Femur (tissue), 1 donor: ENCODE measurements at places on chromosomes 13 and 19.

DNA sequence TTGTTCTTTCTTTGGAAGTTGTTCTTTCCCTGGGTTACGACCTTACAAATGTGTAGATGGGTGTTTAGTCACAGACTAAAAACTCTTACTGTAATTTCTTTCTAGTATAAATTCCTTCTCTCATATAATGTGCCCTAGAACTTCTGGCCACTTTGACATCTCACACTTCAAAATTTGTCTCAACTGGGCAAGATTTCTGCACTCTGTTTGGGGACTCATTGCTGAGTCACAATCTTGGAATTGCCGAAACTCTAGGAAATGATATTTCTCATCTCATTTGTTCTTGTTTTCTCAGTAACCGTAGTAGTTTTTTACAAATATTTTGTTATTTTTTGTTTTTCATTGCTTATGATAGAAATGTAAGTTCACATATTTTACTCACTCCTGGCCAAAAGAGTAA is 2523.2 kb upstream of the PCDH20 start:
- DNase-seq, result no peak

GRCh38 chr13:112838038-112838841 is 130.8 kb upstream of the MCF2L start:
- DNase-seq, result no peak

DNA sequence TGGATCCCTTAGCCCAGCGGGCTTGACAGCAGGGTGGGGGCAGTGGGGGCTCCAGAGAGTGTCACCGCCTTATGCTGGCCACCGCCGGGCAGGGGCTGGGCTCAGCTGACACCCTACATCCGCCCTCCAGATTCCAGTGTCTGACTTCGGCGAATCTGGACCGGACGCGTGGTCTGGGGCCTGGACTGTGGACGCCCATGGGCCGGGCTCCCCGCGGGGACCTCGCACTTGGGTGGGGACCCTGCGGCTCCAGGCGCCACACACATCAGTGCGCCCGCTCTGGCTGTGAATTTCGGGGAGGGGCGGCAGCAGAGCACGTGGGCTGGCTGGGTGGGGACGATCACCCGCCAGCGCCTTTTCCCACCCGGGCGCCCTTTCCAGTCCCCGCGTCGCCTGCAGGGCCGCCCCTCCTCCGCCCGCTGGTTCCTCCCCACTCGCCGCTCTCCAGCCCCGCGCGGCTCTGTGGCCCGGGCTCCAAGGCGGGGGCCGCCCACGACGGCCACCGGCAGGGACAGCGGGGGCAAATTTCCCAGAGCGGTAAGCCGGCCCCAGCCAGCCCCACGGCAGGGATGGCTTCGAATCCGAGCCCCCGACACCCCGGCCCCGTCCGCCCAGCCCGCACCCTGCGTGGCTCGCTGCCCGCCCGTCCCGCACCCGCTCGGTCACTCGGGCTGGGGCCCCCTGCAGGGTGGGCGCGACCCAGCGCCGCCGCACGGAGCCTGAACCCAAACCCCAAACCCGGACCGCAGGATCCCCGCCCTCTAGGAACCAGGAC is 23.3 kb upstream of the ZNF99 start:
- DNase-seq, result no peak

DNA sequence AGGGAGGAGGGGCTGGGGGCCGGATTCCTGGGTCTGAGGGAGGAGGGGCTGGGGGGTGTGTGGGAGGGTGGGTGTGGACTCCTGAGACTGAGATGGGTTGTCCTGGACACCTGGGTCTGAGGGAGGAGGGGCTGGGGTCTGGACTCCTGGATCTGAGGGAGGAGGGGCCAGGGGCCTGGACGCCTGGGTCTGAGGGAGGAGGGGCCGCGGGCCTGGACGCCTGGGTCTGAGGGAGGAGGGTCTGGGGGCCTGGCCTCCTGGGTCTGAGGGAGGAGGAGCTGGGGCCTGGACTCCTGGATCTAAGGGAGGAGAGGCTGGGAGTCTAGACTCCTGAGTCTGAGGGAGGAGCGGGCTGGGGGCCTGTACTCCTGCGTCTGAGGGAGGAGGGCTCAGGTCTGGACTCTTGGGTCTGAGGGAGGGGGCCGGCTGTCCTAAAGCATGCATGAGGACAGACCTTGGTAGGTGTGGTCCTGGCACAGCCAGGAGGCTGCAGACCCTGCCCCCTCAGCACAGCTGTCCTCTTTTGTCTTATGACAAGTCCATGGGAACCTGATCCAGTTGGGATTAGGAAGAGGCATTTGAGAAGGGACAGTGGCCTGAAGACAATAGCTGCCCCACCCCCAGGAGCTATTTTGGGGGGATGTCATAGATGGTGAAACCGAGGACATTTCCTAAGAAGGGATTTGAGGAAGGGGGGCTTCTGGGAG is 1.3 kb downstream of the TNNT1 start:
- peak; percentile 59 for DNase-seq

GRCh38 chr13:36531746-36532486 is 99.6 kb downstream of the CCNA1 start:
- peak; percentile 43 for DNase-seq

DNA sequence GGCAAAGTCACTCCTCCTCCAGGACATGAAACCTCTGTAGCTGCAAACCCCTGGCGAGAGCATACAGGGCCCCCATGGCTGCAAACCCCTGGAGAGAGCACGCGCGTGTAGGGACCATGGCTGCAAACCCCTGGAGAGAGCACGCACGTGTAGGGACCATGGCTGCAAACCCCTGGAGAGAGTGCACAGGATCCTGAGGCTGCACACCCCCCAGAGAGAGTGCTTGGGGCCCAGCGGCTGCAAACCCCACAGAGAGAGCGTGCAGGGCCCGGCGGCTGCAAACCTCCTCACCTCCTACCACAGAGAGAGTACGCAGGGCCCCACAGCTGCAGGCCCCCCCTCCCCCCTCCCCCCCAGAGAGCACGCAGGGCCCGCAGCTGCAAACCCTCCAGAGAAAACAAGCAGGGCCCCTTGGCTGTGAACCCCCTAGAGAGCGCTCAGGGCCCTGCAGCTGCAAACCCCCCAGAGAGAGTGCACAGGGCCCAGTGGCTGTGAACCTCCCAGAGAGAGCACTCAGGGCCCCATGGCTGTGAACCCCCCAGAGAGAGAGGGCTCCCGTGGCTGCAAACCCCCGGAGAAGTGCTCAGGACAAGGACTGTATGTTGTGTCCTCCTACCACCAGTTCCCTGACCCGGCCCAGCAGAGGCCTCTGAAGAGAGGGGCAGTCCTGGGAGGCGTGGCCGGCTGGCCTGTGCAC is 7.3 kb downstream of the ADPRHL1 start:
- DNase-seq, result peak; percentile 34

GRCh38 chr13:113322890-113323651 is 26.0 kb downstream of the LAMP1 start:
- no peak for DNase-seq

DNA sequence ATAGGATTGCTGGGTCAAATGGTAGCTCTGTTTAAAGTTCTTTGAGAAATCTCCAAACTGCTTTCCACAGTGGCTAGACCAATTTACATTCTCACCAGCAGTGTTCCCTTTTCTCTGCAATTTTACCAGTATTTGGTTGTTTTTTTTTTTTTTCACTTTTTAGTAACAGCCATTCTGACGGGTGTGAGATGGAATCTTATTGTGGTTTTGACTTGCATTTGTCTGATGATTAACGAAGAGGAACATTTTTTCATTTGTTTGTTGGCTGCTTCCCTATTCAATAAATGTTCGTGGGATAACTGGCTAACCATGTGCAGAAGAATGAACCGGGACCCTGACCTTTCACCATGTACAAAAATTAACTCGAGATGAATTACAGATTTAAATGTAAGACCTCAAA is 31.2 kb downstream of the CYP4F2 start:
- DNase-seq, result no peak

DNA sequence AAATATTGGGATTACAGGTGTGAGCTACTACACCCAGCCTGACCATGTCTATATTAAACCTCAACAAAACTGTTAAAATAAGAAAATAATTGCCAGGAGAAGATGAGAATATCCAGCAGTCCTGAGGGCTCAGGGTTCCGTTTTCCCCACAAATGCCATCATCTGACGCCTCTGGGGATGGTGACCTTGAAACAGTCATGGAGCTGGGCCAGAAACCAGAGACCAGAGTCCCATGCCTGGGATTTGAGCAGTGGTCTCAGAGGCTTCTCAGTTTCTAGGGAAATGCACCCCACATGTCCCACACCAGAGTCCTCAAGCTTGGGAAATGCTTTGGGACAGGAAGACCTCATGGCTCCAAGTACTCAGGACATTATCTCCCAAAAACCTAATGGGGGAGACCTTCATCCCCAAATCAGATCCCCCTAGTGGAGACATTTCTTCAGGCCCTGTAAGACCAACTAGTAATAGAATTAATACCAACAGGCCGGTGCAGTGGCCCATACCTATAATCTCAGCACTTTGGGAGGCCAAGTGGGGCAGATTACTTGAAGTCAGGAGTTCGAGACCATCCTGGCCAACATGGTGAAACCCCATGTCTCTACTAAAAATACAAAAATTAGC is 2.9 kb upstream of the MAP1S start:
- DNase-seq, result no peak

DNA sequence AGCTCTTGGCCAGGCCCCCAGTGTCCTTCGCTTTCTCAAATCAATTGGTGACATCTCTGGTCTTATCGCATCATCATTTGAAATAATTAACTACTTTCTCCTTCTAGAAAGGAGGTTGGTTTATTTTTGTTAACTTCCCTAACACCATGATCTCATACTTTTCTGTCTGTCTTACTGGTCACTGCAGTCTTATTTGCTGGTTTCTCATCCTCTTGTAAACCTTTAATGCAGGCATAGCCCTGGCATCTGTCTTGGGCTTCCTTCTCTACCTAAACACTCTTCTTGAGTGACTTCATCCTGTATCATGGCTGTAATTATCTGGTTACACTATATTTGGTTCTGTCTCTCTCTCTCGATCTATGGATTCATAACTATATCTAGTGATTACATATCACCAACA is 152.8 kb downstream of the CYSLTR2 start:
- DNase-seq, result no peak

GRCh38 chr13:32585550-32586079 is 637 bp upstream of the PDS5B start:
- peak; percentile 41 for DNase-seq

GRCh38 chr13:71015021-71015420 is 852.0 kb downstream of the DACH1 start:
- no peak for DNase-seq
